ENCODE measurements at places on chromosomes 6 and 20.

GRCh38 chr6:106530502-106530901, 98.8 kb downstream of the RTN4IP1 start:
- no peak for DNase-seq

- DNase-seq: no peak
These were observed 3.0 kb upstream of the GRM4 start for GRCh38 chr6:34148631-34149451.

DNA sequence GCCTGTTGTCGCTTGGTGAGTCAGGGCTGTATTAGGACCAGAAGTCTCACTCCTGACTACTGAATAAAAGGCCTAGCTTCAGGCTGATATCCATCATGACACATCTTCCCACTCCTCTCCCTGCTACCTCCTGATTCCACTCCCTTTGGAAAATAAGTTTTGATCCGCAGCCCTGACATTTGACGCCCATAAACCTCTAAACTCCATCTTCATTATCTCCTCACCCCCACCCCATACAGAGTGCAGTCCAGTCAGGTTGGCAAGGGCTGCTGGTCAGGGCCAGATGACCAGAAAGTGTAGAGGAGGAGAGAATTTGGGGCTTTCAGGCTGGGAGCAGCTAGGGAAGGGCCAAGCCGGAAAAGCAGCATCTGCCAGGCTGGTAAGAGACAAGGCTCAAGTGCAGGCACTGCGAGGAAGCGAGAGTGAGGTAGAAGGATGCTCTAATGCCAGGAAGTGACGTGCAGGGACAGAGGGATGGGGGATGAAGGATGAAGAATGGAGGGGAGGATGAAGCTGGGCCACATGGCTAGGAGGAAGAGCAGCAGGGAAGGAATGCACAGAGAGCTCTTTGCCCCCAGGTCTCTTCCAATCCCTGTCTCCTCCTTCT, 1.2 kb downstream of the GGT7 start:
- no peak for DNase-seq

DNA sequence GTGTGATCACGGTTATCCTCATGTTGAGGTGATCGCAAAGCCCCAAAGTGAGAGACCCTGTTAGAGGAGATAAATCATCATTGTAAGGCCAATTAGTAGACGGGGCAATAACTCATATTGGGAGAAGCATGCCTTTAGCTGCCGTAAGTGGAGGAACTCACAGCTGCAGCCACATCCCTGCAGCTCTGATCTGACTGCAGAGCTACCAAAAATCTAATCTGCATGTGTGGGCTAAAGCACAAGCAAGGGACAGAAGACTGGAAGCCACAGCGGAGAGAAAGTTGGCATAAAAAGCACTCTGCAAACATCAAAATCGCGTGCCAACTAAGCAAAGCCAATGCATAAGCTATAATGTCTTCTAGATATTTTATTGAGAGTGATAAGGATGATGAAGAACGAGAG, 79.8 kb downstream of the TBC1D7 start:
- DNase-seq: no peak

- no peak for DNase-seq
These were observed 1.1 kb downstream of the BNIP5 start for GRCh38 chr6:36335465-36336207.

- no peak for DNase-seq
These were observed 184.2 kb downstream of the DHX35 start for GRCh38 chr20:39146394-39146793.

- DNase-seq: no peak
These were observed 272.6 kb downstream of the TMEM242 start for GRCh38 chr6:157050537-157051265.

- DNase-seq: peak; percentile 65
These were observed 534.7 kb upstream of the JARID2 start for GRCh38 chr6:14711056-14711703.

- no peak for DNase-seq
These were observed 109.4 kb upstream of the HCRTR2 start for GRCh38 chr6:55064711-55065420.

DNA sequence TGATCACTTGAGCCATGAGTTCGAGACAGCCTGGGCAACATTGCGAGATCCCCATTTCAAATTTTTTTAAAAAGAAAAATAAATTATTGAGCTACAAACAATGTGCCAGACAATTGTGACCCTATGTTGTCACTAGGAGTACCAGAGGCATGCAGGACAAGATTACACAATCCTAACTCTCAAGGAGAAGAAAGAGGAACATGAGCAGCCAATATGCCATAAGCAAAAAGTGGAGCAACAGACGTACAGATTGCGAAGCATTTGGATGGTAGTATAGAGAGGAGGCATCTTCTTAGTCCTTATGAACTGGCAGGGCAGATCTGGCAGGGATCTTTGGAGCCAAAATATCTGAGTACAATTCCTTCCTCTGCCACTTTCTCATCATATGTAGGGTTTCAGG, 156.4 kb downstream of the OR2B2 start:
- no peak for DNase-seq

GRCh38 chr6:120945905-120946594, 388.2 kb downstream of the TBC1D32 start:
- no peak for DNase-seq

GRCh38 chr6:160435935-160436334, 87.8 kb downstream of the SLC22A3 start:
- DNase-seq: no peak

- peak; percentile 29 for DNase-seq
These were observed 49.1 kb downstream of the MAP3K7 start for GRCh38 chr6:90537723-90538258.

DNA sequence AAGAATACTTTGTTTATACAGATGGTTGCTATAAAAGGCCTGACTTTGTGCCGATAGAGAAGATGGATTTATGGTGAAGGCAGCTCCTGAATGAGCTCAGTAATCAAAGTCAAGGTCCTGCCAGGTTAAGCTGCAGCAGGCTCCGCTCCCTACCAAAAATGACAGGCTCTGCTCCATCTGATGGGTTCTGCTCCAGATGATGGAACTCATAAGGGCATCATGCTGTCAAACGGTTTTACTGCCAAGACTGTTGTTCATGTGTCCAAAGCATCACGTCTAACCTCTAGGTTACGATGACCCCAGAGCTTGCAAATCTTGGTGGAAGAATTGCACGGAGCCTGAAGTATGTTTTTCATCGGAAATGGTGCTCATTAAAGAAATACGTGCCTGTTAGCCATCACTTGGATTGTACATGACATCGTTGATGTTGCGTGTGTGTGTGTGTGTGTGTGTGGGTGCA, 19.2 kb upstream of the PTGIS start:
- DNase-seq: no peak

DNA sequence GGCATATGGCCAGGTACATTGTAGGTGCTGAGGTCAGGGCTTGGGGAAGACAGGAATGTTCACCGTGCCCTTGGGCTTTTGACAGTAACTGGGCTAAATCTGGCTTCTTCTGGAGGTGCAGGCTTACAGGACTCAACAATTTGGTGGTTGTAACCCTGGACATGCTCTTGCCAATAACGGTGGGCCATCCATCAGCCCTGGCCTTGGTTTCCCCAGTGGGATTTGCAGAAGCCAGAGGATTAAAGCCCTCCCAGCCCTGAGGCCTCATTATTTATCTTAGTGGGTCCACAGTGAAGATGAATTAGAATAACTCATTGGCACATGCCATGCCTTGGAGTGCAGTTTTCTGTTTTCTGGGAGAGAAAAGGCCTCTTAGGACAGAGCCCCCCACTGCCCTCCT, 44.0 kb downstream of the TOX2 start:
- DNase-seq: no peak

Data from GM04503 (cell line).